ENCODE measurements at places on chromosomes 1 and 21.

GRCh38 chr1:172940174-172940855 lies 110.4 kb downstream of the TNFSF18 start:
- DNase-seq, result no peak

- no peak for DNase-seq
Observed at GRCh38 chr1:169576935-169577331, 9.3 kb downstream of the F5 start.

DNA sequence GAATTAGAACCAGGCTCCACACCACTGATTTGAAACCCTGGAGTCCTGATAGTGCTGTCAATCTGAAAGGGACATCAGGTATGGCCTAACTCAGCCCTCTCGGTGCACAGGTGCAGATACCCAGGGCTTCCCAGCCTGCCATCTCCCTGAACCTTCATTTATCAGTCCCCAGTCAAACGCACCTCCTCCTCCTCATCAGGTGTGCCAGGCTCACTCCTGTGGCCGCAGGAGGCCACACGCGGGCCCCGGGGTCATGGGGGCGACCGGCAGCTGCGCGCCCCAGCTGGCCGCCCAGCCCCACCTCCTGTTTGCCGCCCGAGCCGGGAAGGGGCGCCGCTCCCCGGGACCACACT lies 572 bp downstream of the FUCA1 start:
- no peak for DNase-seq

DNA sequence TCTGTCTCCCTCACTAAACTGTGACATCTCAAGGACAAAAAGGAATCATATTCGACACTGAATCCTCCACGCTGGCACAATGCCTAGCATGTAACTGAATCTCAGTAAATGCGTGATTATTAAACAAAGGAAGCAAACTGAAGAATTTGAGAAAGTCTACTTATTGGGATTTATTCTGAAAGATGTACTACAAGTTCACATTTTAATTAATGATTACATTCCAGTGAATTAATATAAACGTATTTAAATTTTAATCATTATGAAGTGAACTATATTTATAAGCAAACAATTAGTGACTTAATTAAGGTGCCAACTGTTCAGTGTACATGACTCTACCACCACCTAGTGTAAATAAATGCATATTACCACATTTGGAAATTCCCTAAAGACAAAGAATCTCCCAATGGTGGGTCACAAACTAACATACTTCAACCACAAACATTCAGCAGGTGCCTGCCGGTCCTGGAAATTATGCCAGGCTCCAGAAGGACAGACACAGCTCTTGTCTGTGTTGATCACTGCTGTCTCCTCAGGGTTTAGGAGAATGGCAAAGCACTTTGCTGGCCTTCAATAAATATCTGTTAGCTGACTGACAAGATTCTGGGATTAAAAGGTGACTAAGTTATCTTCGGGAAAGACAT lies 56.3 kb downstream of the SMYD3 start:
- DNase-seq, result peak; percentile 13

- no peak for DNase-seq
Observed at GRCh38 chr1:43533584-43533983, 2.9 kb downstream of the PTPRF start.

GRCh38 chr1:116851846-116852245 lies 57.9 kb upstream of the PTGFRN start:
- no peak for DNase-seq

GRCh38 chr1:110462964-110463363 lies 12.0 kb downstream of the PROK1 start:
- no peak for DNase-seq

GRCh38 chr1:163877016-163877415 lies 555.3 kb downstream of the NUF2 start:
- DNase-seq, result no peak

GRCh38 chr1:53585129-53585528 lies 125.9 kb downstream of the DMRTB1 start:
- DNase-seq, result no peak

DNA sequence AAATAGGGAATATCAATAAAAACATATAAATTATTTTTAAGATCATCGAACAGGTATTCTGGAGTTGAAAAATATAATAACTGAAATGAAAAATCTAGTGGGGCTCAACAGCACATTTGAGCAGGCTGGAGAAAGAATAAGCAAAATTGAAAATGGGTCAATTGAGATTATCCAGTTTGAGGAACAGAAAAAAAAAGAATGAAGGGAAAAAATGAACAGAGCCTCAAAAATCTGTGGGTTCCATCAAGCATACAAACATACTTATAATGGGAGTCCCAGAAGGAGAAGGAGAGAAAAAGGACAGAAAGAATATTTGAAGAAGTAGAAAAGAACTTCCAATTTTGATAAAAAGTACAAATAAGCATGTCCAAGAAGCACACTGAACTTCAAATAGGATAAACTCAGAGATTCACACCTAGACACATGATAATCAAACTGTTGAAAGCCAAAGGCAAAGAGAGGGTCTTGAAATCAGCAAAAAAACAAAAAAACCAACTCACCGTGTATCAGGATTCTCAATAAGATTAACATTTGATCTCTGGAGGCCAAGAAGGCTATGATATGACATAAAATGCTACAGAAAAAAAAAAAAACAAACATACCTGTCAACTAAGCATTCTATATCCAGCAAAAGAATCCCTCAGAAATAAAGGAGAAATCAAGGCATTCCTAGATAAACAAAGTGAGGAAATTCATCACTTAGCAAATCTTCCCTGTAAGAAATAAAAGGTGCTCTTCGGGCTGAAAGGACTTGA lies 5.4 kb upstream of the COQ8A start:
- DNase-seq, result no peak

- no peak for DNase-seq
Observed at GRCh38 chr1:66623812-66624211, 89.9 kb downstream of the SGIP1 start.

- no peak for DNase-seq
Observed at GRCh38 chr1:204996981-204997380, 46.0 kb upstream of the CNTN2 start.

GRCh38 chr1:57357462-57357861 lies 66.4 kb downstream of the DAB1 start:
- no peak for DNase-seq

GRCh38 chr1:869499-870244 lies 54.1 kb upstream of the SAMD11 start:
- DNase-seq, result peak; percentile 49

DNA sequence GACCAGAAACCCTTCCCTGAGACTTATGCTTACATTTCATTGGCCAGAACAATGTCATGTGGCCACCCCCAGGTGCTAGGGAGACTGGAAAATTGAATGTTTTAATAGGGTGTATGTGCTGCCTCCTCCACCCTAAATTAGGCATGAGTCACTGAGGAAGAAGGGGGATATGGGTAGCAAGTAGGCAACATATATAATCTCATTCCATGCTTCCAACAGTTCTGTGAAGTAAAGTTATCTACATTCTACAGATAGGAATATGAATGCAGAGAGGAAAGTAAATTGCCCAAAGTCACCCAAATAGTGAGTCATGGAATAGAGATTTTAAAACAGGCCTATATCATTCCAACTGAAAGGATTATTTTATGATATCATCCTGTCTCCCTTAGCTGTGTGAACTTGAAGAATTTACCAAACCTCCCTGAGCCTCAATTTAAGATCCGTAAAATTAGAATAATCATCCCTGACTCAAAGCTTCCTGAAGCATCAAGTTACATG lies 168.6 kb upstream of the FGGY start:
- DNase-seq, result no peak

GRCh38 chr1:244952940-244953339 lies 88.6 kb upstream of the HNRNPU start:
- no peak for DNase-seq

DNA sequence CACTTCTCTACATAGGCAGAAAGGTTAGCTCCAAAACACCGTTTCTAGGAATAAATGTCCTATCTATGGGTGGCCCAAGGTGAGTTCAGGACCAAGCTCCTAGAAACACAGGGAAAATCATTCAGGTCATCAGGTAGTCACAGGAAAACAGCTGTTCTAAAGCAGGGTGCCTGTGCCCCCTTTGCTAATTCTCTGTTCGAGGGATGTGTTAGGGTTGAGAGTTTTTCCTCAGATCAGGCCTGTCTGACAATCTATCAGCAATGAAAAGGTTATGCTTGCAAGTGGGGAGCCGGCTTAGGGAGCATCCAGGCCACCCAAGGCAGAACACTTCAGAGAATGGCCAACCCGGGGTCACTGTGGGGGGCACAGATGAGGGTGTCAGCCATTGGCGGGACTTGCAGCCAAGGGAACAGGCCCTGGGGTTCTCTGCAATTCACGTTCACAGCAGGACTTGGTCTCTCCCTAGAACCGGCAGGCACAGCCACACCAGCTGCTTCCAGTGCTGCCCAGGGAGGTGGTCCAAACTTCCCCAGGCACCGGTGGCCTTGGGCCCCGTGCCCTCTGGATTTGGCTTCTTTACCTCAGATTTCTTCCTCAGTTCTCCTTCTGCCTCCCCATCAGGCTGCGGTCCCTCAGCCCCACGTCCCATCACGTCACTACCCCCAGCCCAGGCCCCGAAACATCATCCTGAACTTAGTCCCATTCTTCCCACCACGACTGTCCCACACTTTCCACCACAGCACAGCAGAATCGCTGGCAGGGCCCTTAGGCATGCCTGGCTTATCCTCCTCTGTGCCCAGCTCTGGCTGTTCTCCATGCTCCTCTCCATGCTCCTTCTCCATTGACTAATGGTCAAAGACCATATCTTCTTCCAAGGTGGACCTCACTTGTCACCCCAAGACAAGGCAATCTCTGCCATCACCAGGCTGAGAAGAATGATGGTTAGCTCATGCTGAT lies 11.0 kb downstream of the CD2 start:
- DNase-seq, result no peak

- no peak for DNase-seq
Observed at GRCh38 chr1:153869486-153869885, 53.3 kb downstream of the GATAD2B start.

GRCh38 chr1:23741609-23742008 lies 1.7 kb upstream of the ELOA start:
- DNase-seq, result no peak

- DNase-seq, result no peak
Observed at GRCh38 chr1:21671915-21672314, 2.8 kb upstream of the RAP1GAP start.

GRCh38 chr1:54580856-54581550 lies 33.0 kb downstream of the ACOT11 start:
- no peak for DNase-seq

DNA sequence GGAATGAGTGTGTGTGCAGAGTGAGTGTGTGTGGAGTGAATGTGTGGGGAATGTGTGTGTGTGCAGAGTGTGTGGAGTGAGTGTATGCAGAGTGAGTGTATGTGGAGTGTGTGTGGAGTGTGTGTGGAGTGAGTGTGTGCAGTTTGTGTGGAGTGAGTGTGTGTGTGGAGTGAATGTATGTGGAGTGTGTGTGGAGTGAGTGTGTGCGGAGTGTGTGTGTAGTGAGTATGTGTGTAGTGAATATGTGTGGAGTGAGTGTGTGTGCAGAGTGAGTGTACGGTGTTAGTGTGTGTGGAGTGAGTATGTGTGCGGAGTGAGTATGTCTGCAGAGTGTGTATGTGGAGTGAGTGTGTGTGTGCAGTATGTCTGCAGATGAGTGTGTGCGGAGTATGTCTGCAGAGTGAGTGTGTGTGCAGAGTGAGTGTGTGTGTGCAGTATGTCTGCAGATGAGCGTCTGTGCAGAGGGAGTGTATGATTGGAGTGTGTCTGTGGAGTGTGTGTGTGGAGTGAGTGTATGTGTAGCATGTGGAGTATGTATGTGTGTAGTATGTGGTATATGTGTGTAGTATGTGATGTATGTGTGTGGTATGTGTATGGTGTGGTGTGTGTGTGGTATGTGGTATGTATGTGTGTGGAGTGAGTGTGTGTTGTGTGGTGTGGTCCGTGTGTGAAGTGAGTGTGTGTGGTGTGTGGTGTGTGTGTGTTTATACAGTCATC lies 59.7 kb upstream of the CLDN14 start:
- DNase-seq, result no peak

DNA sequence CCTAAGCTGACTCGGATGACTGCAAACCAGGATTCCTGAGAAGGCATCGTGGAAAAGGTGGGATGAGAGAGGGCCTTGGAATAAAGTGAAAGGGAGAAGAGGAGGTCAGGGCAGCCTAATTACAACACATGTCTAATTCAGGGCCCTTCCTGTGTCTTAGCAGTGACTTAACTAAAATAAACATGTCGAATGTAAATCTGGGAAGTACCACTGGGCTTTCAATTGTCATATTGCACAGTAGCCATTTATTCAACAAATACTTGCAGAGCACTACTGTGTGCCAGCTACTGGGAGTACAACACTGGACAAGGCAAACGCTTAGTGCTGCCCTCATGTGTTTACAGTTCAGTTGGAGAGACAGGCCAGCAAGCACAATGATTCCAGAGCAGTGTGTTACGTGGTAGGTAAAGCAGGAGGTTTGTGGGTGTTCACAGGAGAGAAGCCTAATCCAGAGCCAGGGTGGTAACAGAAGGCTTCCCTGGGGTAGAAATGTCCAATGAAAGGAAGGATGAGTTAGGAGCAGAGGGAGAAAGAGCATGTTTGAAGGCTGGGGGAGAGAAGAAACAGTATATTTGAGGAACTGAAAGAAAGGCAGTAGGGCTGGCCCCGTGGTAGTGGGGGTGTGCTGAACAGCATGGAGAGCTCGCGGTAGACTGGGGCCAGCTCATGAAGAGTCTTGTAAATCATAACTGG lies 38.0 kb upstream of the RASAL2 start:
- peak; percentile 19 for DNase-seq

GRCh38 chr1:56645677-56646305 lies 677 bp downstream of the PRKAA2 start:
- no peak for DNase-seq

GRCh38 chr1:15425958-15426357 lies 12.3 kb upstream of the CTRC start:
- no peak for DNase-seq

DNA sequence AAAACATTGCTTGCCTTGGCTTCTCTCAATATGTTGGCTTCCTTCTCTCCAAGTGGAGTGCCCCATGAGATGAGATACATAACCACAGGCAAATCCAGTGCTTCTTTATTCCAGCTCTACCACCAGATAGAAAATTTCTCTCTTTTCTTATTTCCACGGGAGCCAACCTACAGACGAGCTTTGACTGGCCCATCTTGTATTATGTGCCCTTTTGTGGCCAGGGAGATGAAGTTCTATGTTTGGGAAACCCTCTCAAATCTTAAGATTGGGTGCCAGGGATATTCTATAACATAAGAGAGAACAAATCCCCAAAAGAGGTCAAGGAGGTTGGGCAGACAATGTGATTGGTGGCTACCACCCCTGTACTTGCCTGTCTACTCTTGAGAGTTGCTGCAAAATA lies 351.8 kb downstream of the ZNF326 start:
- no peak for DNase-seq

- DNase-seq, result no peak
Observed at GRCh38 chr1:27628712-27629111, 6.3 kb downstream of the FGR start.

- no peak for DNase-seq
Observed at GRCh38 chr1:181390410-181391077, 92.8 kb upstream of the CACNA1E start.

GRCh38 chr1:27863538-27863915 lies 8.8 kb upstream of the THEMIS2 start:
- DNase-seq, result peak; percentile 84
